T-helper 2 cell (primary cell): ENCODE measurements at places on chromosomes 2 and 18.

DNA sequence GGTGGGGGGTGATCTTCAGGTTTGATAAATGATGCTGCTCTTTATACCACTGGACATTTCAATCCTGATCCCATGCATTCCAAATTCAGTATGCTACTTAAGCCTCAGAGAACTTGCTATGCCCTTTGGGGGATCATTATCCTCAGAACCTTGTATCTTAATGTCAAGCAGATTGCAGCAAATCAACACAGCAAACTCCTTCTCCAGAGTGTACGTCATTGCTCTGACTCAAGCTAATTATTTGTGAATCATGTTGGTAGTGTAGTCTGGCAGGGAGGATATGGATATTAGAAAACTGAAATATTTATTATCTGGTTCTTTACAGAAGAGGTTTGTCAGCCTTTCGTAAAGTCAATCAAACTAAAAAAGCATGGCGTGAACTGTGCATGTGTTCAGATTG lies 562.5 kb upstream of the FAM98A start:
- no peak for DNase-seq

DNA sequence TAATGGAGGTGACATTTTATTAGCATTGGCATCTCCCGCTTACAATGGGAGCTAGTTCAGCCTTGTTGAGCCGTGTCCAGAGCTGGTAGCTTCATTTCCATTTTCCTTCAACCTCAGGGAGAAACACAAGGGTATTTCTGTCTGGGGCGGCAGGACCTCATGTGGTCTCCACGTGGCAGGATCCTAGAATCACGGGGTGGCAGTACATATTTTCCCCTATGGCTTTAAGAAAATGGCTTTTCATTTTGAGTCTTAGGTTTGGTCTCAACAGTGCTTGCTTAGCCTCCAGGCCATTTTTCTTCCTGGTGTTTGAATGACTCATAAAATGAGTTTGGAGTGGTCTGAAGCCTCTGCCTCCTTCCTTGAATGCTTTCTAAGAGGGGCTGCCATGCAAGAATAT lies 20.3 kb downstream of the CABLES1 start:
- DNase-seq, result no peak

GRCh38 chr2:17107871-17108270 lies 410.4 kb downstream of the RAD51AP2 start:
- no peak for DNase-seq

DNA sequence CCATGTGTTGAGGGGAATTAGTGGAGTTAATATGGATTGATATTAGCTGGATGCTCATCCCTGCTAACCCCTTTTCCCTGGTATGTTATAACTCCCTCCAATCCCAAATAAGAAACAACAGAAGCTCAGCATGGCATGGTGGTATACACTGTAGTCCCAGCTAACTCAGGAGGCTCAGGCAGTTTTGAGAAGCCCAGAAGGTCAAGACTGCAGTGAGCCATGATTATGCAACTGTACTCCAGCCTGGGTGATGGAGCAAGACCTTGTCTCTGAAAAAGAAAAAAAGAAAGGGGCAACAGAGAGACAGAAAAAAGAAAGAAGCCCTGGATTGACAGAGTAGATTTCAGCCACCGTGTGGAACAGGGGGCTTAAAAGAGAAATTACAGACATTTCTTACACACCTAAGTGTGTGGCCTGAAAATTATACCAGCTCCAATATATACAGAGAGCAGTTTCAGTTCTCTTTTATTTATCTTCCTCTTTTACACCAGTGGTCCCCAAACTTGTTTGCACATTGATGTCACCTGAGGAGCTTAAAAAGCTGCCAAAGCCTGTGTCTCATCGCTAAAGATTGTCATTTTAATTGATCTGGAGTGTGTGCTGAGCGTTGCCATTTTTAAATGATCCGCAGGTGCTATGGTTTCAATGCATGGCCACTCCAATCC lies 203.6 kb downstream of the UBE2E3 start:
- no peak for DNase-seq

GRCh38 chr2:117801826-117802225 lies 12.7 kb upstream of the DDX18 start:
- DNase-seq, result no peak

DNA sequence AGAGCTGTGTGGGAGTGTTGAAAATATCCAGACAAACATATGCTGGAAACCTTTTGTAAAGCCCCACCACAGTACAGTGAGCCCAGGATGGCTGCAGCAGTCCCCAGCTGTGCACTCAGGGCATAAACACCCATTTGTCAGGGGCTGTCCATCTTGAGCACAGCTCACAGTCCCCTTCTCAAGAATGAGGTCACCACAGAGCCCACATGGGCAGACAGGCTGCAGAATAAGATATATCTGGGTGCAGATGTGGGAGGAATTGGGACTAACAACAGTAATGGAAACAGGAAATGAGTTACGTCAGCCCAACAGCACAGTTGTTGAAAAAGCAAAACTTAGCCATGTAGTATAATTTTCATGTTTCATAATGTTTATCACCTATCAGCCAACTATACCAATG lies 219.6 kb downstream of the ETAA1 start:
- DNase-seq, result no peak

- no peak for DNase-seq
Observed at GRCh38 chr18:45935591-45936335, 31.4 kb downstream of the EPG5 start.

GRCh38 chr2:232335859-232336215 lies 42.7 kb upstream of the ALPP start:
- DNase-seq, result no peak

GRCh38 chr2:235533198-235533597 lies 39.4 kb downstream of the AGAP1 start:
- DNase-seq, result no peak

DNA sequence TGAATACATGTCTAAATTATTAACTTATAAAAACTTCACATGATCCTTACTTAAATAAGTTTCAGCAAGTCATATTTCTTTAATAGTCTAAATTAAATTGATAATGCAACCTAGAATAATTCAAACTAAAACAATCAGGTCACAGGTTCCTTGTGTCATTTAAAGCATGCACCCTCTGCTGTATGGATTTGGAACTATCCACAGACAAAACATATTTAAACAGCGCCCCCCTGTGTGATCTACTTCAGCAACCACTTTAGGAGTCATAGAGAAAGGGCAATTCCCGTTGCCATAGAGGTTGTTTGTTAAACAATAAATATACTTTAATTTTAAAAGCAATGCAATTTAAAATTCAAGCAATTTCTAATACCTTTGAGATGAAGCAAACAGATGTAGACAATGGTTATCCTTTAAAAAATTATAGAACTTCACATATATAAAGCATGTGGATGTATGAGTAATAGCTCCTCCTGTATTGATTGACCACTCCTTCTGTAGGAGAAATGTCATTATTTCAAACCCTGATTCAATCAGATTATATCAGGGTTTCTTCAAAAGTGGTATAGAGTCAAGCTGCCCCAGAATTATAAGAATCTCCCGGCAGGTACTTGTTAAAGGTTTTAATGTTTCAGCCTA lies 21.2 kb downstream of the GRB14 start:
- DNase-seq, result no peak

DNA sequence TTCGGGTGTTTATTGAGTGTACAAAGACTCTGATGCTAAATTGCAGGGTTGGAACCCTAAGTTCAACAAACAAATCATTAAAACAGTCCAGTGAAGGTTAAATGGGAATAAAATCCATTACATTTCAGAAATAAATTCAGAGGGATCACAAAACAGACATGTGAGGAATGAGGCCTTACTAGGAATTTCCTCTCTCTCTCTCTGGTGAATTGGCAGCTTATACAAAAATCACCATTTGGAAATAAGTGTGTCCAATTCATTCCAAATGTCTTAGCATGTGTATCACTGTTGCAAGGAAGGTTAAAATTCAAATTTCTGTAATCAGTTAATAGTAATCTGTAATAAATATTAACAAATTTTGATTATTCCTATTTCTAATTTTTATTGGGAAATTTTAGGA lies 228.6 kb upstream of the PXDN start:
- DNase-seq, result no peak

GRCh38 chr2:173739006-173739405 lies 226.2 kb downstream of the SP3 start:
- no peak for DNase-seq

DNA sequence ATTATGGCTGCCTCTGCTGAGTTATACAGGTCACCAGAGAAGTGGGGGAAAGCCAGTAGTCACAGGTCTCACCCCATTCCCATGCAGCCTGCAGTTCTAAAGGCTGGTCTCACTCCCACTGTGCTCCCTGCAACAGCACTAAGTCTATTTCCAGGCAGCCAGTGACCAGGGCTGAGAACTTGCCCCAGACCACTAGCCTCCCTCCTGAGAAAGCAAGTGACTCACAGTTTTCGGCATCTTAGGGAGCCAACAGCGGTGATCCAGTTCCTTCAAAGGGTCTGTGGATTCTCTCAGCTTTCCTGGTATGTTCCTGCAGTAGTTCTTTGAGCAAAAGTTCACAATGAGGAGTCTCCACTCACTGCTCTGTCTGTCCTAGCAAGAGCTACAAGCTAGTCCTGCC lies 329.6 kb upstream of the MAP2 start:
- no peak for DNase-seq
